CD8-positive, alpha-beta memory T cell (primary cell): ENCODE measurements at places on chromosomes 11 and 22. TPM values are rescaled to one million over a fixed set of nuclear protein-coding genes. Genes with fewer than 3 reads are reported as not detected.

LMO2 gene
- 0.13 TPM for total RNA-seq

DDX25 gene
- total RNA-seq, result 0.46 TPM

CCDC116 gene
- 0.48 TPM for total RNA-seq

DDI1 gene
- total RNA-seq, result not detected

TRIM49 gene
- not detected for total RNA-seq

CDC42EP1 gene
- 0.13 TPM for total RNA-seq

PARVG gene
- total RNA-seq, result 57.4 TPM

C11orf52 gene
- not detected for total RNA-seq

LDHAL6A gene
- total RNA-seq, result not detected

OR51V1 gene
- total RNA-seq, result not detected

TREH gene
- total RNA-seq, result not detected

ADM gene
- 0.64 TPM for total RNA-seq

FJX1 gene
- total RNA-seq, result 0.69 TPM

DAGLA gene
- 0.20 TPM for total RNA-seq

CST6 gene
- not detected for total RNA-seq

SCGB1A1 gene
- not detected for total RNA-seq

PLAAT4 gene
- 21.8 TPM for total RNA-seq

TRPM5 gene
- not detected for total RNA-seq

C11orf16 gene
- total RNA-seq, result not detected

CNGA4 gene
- total RNA-seq, result not detected

CSF2RB gene
- 0.20 TPM for total RNA-seq

TTC12 gene
- total RNA-seq, result 20.3 TPM

RAG2 gene
- total RNA-seq, result not detected

BRSK2 gene
- 0.59 TPM for total RNA-seq

MPPED2 gene
- total RNA-seq, result not detected

FSHB gene
- not detected for total RNA-seq

PPP6R3 gene
- total RNA-seq, result 119 TPM

POU2AF2 gene
- total RNA-seq, result not detected

DMC1 gene
- total RNA-seq, result 10.9 TPM

CELSR1 gene
- total RNA-seq, result 0.15 TPM

GUCY1A2 gene
- total RNA-seq, result not detected

GRIK4 gene
- total RNA-seq, result not detected

COX8A gene
- 373 TPM for total RNA-seq

MMP12 gene
- total RNA-seq, result not detected

RRM1 gene
- total RNA-seq, result 211 TPM

MAPK11 gene
- 13.2 TPM for total RNA-seq

GLYATL2 gene
- not detected for total RNA-seq

PDGFD gene
- total RNA-seq, result 0.29 TPM

APOL3 gene
- total RNA-seq, result 43.1 TPM

RTN4R gene
- 2.7 TPM for total RNA-seq

NAP1L4 gene
- total RNA-seq, result 280 TPM

TRIM48 gene
- total RNA-seq, result not detected
